ENCODE measurements at places on chromosomes 5 and 9. TPM values are rescaled to one million over a fixed set of nuclear protein-coding genes. Genes with fewer than 3 reads are reported as not detected.

The OR13C5 gene
- polyA plus RNA-seq: 0.33 TPM

- DNase-seq: no peak
These were observed 16.1 kb upstream of the COL5A1 start for GRCh38 chr9:134625361-134626068.

DNA sequence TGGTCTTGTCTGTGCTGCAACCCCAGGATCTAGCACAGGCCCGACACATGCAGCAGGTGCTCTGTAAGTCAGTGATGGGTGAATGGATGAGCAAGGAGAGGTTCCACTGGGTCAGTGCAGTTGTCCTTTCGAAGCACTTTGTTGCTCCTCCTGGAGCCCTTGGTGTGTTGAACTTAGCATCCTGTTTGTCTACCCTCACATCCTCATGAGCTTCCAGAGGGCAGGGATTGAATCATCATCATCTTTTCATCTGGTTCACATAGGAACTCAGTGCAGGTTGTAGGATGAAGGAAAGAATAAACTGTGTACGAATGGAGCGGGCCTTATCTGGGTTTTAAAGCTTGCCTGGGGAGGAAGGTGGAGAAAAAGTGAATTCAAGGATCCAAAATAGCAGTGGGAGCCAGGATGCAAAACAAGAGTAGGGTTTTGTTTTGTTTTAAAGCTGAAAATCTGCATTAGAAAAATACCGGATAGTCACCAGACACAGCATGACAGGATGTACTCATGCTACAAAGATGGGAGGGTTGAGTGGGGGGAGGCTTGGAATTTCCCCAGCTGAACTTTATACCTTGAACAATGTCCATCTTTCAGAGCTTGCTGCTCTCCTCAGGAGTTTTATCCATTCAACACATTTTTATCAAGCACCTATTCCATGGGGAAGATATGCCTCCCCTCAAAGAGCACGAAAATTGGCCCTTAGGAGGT, 55.8 kb downstream of the PTTG1 start:
- no peak for DNase-seq

GRCh38 chr5:154221371-154221896, 30.9 kb downstream of the GALNT10 start:
- peak; percentile 14 for DNase-seq

DNA sequence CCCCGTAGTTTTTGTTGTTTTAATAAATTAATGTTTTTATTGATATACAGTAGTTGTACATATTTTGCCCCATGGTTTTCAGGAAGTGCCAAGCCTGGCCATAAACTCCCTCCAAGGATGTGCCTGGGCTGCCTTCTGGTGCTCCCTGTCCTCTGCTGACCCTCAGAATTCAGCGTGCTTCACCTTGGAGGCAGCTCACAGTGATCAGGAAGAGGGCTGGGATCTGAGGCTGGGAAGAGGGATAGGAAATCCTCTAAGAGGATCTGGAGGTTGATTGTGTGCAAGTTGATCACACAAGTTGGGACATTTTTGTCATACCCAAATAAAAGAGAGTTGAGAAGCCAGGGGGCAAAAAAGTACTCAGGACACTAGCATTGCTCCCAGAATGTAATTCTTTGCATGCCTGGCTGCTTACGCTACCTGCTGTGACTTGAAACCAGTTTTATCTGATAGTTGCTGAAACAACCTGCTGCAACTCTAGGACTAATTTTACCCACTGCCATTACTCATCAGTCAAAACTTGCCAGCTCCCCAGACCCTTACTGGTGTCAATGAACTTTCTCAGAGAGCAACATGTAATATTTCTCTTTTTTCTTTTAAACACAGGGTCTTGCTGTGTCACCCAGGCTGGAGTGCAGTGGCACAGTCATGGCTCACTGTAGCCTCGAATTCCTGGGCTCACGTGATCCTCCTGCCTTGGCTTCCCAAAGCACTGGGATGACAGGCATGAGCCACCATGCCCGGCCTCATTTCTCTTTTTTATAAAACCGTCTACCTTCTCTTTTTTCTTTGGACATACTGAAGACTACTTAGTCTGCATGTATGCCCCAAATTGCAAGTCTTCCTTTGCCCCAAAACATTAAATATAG, 29.0 kb downstream of the PDE6A start:
- DNase-seq: no peak

DNA sequence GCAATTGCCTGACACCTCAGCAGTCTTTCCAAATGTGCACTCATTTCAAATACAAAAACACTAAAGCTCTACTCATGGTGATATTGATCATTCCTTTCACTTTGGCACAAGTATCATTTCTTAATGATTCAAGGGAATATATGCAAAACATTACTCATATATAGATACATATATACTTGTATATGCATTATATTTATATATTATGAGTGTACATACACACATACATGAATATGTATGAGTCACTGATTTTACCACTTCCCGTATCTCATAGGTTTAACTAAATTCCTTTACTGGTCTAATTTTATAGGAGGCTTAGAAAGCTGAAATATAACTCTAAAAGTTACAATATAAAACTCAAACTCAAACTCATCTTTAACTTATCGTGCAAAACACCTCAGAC, 156.5 kb downstream of the CDH9 start:
- no peak for DNase-seq

The BSPRY gene
- polyA plus RNA-seq: 7.8 TPM

GRCh38 chr9:100445161-100445902, 18.4 kb downstream of the MSANTD3 start:
- no peak for DNase-seq

The KIF4B gene
- 0.28 TPM for polyA plus RNA-seq

The TMED9 gene
- polyA plus RNA-seq: 139 TPM

DNA sequence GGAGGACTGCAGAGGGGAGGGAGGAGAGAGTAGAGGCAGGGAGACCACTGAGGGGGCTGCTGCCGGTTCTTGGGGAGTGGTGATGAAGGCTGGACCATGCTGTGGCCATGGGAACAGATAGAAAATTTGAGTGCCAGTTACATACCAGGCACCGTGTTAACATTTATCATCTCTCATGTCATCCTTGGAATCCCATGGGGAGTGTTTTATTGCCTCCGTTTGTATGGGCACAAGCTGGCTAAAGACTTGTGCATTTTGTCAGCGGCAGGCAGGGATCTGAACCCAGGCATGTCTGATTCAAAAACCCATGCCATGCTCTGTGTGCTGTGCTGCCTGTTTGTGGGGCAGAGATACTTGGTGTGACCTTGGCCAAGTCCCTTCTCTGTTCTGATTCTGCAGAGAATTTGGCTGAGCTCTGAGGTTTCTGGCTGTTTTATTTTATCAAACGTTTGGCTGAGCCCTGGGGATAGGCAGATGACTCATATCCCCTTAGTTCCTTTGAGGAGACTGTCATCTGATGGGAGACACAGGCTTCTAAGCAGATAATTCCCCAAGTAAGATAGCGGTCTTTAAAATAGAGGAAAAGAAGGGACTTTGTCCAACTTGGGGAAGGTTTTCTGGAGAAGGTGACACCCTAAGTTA, 22.2 kb downstream of the COL27A1 start:
- DNase-seq: no peak

The CARD9 gene
- 1.8 TPM for polyA plus RNA-seq

GRCh38 chr5:2805080-2805479, 53.6 kb upstream of the IRX2 start:
- no peak for DNase-seq

DNA sequence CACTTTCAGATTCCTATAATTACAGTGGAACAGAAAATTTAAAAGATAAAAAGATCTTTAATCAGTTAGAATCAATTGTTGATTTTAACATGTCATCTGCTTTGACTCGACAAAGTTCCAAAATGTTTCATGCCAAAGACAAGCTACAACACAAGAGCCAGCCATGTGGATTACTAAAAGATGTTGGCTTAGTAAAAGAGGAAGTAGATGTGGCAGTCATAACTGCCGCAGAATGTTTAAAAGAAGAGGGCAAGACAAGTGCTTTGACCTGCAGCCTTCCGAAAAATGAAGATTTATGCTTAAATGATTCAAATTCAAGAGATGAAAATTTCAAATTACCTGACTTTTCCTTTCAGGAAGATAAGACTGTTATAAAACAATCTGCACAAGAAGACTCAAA, 29.5 kb downstream of the ZFYVE16 start:
- DNase-seq: no peak

The CACNA1B gene
- 0.52 TPM for polyA plus RNA-seq

DNA sequence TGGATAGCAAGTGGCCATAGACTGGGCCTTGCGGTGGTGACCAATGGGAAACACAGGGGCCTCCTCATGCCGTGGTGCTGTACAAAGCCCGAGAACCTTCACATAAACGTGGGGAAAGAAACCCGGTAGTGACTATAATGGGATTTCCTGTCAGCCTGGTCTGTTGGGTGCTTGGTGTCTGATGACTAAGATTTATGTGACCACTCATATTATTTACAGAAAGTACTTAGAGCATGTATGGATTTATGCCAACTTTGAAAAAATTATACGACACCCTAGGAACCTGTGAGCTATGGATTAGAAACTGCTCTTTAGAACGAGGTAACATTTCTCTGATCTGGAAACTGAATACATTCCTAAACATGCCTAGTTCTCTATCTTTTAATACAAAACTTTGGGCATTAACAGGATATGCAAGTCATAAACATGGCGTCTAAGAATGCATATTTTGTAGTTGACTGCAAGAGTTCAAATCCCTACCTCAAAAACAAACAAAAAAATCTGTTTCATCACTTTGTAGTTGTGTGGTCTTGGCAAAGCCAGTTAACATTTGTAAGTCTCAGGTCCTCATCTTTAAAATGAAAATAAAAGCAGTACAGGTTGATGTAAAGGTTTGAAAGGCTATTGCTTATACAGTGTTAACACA, 85.4 kb downstream of the TMEM167A start:
- no peak for DNase-seq

DNA sequence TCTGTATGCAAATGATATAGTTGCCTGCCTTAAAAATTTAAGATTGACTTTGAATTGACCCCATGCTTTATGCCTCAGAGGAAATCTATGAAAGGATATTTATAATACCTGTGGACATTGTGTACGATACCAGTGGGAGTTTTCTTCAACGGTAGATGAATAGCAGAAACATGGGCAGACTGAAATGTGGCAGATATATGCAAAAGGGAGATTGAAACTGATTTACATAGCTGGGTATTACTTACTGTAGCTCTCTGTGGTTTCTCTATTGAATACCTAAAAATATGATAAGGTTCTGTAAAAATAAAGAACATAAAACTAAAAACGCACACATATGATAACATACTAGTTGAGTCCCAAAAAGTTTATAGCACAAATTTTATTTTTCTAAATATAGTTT, 345.2 kb upstream of the PCSK5 start:
- DNase-seq: no peak

DNA sequence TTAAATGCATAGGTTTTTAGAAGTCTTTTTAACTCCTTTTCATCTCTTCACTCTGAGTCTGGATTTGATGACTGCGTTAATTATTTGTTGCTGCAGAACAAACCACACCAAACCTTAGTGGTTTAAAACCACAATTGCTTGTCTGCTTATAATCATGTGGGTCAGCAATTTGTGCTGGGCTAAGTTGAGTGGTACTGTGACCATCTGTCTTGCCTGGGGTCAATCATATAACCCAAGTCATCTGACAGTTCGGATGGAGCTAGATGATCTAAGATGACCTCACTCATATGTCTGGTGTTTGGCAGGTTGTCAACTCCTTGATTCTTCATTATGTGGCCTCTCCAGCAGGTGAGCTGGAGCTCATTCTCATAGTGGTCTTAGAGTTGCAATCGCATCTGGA, 219.1 kb upstream of the ELAVL2 start:
- no peak for DNase-seq

The IFNA13 gene
- polyA plus RNA-seq: not detected

DNA sequence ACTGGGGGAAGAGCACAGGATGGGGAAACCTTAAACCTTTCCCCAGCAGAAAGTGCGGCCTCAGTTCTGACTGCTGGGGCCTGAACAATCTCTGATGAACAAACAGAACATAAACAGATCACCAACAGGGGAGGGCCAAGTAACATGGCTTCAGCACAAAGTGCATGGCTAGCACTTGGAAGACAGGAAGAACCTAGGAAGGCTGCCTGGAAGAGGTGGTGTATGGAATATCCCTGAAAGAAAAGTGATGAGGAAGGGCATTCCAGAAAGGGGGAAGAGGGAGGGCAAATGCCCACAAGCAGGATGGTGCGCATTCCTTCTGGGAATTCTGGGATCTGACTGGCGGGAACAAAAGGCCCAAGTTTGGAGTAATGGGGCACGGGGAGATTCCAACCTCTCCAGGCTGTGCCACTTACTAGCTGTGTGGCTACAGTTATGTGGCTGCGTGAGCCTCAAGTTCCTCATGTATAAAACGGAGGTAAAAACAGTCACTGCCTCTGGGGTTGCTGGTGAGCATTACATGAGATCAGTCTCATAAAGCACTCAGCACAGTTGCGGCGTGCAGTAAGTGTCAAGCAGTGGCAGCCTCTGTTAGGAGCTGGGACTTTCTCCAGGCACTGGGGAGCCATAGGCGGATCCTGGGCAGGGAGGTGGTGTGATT, 1.6 kb downstream of the PDGFRB start:
- DNase-seq: no peak

DNA sequence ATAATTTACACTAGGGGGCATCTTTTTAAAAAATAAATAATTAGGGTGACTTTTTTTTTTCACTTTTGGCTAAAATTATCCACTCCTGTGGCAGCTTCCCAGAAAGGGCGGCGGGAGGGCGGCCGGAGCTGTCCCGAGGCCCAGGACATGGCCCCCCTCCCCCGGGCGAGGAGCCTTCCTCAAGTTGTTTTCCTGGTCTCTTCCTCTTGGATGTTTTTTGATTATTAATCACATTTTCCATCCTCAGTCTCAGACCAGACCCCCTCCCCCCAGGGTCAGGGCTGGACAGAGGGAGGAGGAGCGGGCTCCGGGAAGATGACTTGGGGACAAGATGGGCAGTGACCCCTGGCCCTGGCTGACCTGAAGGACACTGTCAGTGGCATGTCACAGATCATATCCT, 4.7 kb upstream of the CNTFR start:
- DNase-seq: no peak

DNA sequence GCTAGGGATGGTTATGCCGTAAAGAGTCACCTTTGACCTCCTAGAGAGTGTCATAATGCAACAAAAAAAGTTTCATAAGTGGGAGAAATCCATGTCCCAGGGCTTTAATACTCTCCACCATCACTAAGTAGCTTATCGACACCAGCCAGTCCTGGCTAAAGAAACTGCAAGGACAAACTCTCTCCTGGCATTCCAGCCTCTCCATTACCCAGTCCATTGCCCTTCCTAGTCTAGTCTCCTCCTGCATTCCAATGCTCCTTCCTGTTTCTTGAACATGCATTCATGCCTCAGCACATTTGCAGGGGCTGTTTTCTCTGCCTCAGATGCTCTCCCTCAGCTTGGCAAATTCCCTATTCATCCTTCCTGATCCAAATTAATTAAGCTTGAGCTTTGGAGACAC, 364.1 kb downstream of the BRINP1 start:
- no peak for DNase-seq

- no peak for DNase-seq
These were observed 28.0 kb upstream of the IRX2 start for GRCh38 chr5:2779459-2779858.

- DNase-seq: no peak
These were observed 160.4 kb downstream of the ESM1 start for GRCh38 chr5:54825005-54825404.

- DNase-seq: no peak
These were observed 17.0 kb upstream of the MVB12B start for GRCh38 chr9:126309427-126310189.

- no peak for DNase-seq
These were observed 586.4 kb downstream of the LRRC70 start for GRCh38 chr5:63164838-63165535.

- DNase-seq: no peak
These were observed 78.9 kb downstream of the PLAC8L1 start for GRCh38 chr5:146026307-146027010.

The MAPK9 gene
- polyA plus RNA-seq: 44.1 TPM

All from left kidney (tissue), 8 donors.